Fibroblast of skin of scalp (primary cell): ENCODE measurements at places on chromosomes 4 and X.

DNA sequence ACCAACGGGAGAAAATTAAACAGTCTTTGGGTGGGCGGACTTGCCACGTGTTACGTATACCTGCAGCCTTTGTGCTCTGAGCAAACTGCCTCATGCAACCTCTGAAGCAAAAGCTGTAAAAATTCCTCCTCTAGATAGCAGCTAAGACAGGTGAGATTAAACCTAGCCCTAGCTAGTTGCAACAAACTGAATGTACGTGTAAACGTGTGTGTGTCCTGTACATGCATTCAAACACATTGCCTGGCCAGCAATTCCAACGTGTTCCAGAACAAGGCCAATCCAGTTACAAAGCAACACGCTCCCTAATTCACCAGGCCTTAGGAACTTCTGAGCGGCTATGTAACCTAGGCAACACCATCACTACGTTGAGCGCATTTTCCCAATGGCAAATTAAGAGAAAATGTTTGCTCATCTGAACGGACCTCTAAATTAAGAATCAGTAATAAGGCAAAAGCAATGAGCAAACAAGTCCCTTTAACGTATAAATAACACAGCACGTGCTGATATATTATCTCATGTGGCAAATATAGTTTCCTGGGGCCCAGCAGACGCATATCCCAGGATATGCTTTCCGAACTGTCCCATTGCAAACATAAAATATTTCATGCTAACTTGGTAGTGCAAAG is 792 bp downstream of the PPID start:
- DNase-seq = peak; percentile 21

- no peak for DNase-seq
These were observed 38.3 kb downstream of the ARAP2 start for GRCh38 chr4:36206012-36206411.

- DNase-seq = peak; percentile 25
These were observed 123.7 kb upstream of the NUDT6 start for GRCh38 chr4:123046096-123046495.

- DNase-seq = peak; percentile 4
These were observed 48.5 kb downstream of the SNCA start for GRCh38 chr4:89788206-89789072.

DNA sequence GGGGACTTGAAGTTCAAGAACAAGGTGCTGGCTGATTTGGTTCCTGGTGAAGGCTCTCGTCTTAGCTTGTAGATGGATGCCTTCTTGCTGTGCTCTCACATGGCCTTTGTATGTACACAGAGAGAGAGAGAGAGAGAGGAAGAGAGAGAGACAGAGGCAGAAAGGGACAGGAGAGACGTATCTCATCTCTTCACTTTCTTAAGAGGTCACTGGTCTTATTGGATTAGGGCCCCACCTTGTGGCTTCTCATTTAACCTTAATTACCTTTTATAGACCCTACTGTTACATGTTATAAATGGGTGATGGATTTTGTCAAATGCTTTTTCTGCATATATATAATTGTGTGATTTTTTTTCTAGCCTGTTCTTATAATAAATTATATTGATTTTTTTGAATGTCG is 1444.2 kb downstream of the ADGRL3 start:
- DNase-seq = peak; percentile 39

DNA sequence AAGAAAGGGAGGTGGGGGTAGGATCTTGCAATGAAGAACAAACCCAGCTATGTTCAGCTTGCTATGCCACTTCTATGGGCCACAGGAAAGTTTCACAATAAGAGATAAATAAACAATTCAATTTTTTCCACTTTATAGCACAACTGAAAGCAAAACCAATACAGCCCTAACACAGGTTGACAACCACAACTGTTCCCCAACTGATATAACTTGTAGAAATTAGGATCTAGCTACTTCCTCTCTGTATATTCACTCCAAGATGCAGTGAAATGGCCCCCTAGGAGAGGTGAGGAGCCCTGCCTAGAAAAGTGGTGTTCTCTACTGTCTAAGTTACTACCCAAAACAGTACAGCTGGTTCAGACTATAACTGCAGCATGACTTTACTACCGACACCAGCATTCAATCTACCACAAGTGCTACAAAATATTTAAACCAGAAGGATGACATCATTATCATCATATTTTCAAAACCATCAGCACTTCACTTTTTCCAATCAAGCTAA is 77.0 kb downstream of the FBXW7 start:
- DNase-seq = no peak

DNA sequence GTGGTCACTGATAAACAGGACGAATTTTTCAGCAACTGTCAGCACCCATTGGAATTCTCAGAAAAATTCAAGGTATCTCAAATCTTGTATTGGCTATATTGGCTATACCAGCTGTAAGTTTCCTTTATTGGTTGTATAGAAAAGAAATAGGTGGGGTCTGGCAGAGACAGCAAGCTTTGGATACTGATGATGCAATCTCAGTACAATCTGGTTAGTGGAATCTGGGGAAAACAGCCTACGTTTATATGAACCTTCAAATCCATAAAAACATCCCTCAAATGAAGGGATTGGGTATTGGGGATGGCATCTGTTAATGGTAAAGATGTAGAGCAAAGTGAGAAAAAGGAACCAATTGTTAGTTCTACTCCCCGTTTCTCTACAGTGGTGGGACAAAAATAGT is 76.4 kb upstream of the MBNL3 start:
- DNase-seq = peak; percentile 12

- no peak for DNase-seq
These were observed 1.6 kb upstream of the HTR2C start for GRCh38 chrX:114582264-114582632.

GRCh38 chr4:35102066-35102465 is 1142.2 kb downstream of the ARAP2 start:
- DNase-seq = no peak

GRCh38 chr4:100548200-100548560 is 30.4 kb upstream of the EMCN start:
- no peak for DNase-seq

DNA sequence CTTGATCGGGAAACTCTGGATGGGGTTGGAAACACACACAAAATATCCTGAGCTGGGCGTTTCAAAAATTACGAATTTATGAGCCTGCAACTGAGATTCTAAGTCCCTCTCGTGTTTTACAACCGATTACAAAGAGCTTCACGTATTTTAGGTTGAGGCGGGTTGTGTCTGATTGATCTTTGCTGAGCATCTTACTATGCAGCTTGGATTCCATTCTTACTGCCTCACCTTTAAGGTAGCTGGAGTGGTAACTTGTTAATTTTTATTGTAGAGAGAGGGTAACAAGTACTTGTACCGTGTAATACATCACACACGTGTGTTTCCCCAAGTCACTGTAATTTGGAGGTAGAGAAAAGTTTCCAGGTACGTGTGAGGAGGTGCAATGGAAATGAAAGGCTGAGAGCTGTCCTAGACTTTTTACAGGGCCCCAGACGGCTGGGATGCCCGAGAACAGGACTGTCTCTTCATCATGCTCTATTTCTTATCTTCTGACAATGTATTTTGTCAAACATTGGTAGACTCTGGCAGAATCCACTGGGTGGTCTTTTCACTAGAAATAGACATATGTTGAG is 97.8 kb upstream of the TENM3 start:
- DNase-seq = no peak

GRCh38 chr4:31020363-31020762 is 300.2 kb downstream of the PCDH7 start:
- DNase-seq = no peak

GRCh38 chr4:168615294-168616065 is 118.6 kb downstream of the PALLD start:
- peak; percentile 99 for DNase-seq

DNA sequence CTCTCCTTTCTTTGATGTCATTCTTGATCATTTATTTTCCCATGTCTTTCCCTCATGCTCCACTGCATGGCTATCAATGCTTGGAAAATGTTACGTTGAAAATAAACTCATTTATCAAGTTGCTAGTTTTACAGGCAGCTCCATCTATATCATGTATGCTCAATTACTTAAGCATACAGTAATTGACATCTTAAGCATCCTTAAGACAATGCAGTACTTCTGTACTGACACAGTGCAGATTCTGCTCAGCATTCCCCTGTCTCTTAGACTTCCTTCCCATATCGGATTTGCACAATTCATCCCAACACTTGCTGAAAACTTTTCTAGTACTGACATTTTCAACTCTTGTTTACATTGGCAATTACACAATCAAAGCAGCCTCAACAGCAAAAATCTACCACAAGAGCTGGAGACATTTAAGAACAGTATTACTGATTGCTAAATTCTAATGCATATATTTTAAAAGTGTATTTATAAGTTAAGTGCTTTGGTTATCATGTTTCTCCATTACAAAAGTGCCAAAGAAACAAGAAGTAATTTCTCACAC is 165.6 kb downstream of the ATP10D start:
- DNase-seq = peak; percentile 40
